ENCODE measurements at places on chromosomes 5 and 9. TPM values are rescaled to one million over a fixed set of nuclear protein-coding genes. Genes with fewer than 3 reads are reported as not detected.

GRCh38 chr5:9269014-9269413, 276.9 kb downstream of the SEMA5A start:
- no peaks in the 10 kb centered on the region for H3K4me1 ChIP-seq
- H3K36me3 ChIP-seq: no peaks in the 10 kb centered on the region
- no peak overlapping the region for H3K4me3 ChIP-seq
- H3K27me3 ChIP-seq: no peaks in the 10 kb centered on the region
- no peak overlapping the region for H3K27ac ChIP-seq

DNA sequence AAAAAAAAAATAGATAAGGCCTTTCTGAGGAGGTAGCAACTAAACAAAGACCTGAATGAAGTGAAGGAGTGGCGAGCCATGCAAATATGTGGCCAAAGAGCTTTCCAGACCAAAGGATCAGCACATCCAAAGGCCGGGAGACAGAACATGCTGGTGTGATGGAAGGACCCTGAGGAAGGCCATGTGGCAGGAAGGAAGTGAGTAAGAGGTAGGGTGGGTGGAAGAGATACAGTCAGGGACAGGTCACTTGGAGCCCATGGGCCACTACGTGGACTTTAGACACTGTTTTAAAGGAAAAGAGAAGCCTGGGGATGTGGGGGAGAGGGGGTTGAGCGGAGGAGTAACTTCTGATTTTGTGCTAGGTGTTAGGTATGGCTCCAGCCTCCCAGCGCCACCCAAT, 31.3 kb downstream of the SPRY4 start:
- no peaks in the 10 kb centered on the region for H3K4me1 ChIP-seq
- no peak for DNase-seq
- no peaks in the 10 kb centered on the region for H3K36me3 ChIP-seq
- H3K27me3 ChIP-seq: no peaks in the 10 kb centered on the region
- H3K4me3 ChIP-seq: no peak overlapping the region

The OBP2B gene
- total RNA-seq: not detected

The BSPRY gene
- total RNA-seq: 27.9 TPM

- no peak for DNase-seq
- H3K4me3 ChIP-seq: no peak overlapping the region
- H3K4me1 ChIP-seq: no peaks in the 10 kb centered on the region
- no peaks in the 10 kb centered on the region for H3K27me3 ChIP-seq
Observed at GRCh38 chr5:37533851-37534250, 154.7 kb downstream of the WDR70 start.

DNA sequence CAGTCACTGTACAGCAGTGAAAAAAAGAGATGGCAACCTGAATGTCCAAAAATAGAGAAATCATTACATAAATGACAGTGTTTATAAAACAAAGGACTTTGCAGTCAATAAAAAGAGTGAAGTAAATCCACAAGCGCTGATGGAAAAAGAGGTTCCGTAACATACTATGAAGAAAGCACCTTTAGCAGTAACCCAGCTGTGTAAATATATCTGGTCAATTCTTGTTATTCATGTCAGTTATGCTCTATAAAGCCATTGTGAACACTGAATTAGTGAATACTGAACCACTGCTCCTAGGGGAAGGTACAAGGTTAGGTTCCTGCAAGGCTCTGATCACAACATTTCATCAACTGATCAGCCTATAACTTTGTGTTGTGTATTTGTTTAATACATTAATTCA, 39.5 kb downstream of the CCNJL start:
- no peak for DNase-seq
- no peak overlapping the region for H3K4me3 ChIP-seq
- H3K4me1 ChIP-seq: peaks cover 15% of the 10 kb centered on the region
- no peaks in the 10 kb centered on the region for H3K36me3 ChIP-seq
- H3K27ac ChIP-seq: no peak overlapping the region

DNA sequence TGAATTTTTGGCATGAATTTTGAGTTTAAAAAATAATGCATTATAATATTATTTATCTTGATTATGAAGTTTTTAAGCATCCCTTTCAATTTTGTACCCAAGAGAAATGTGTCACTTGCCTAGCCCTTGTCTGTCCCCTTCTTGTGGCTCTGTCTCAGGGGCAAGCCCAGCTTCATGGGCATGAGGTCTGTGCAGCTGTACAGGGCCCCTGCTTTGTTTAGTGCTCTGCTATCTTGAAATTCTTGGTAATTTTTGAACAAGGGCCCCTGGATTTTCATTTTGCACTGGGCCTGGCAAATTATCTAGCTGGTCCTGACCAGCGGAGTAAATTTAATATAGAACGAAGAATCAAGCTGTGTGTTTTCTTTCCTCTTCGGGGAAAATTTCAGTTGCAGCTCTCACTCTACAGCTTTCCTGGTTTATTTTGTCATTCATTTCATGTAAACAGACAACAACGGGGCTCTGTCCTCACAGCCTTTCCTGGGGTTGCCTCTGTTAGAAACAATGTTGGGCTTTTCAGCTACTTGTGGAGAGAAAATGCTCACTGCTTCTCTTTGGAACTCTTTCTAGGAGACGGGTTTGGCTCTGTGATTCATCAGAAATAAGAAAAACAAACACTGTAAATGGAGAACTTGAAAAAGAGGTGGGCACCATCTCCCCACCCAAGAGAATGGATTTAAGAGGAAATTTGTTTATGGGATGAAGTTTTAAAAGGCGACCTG, 41.1 kb downstream of the LIX1 start:
- no peaks in the 10 kb centered on the region for H3K36me3 ChIP-seq
- H3K4me3 ChIP-seq: no peak overlapping the region
- H3K27ac ChIP-seq: no peak overlapping the region
- no peaks in the 10 kb centered on the region for H3K4me1 ChIP-seq

- H3K4me3 ChIP-seq: no peak overlapping the region
- H3K36me3 ChIP-seq: no peaks in the 10 kb centered on the region
- no peak for DNase-seq
- no peaks in the 10 kb centered on the region for H3K4me1 ChIP-seq
- H3K27me3 ChIP-seq: no peaks in the 10 kb centered on the region
Observed at GRCh38 chr5:147913786-147914185, 7.4 kb upstream of the C5orf46 start.

- H3K36me3 ChIP-seq: no peaks in the 10 kb centered on the region
- H3K27me3 ChIP-seq: no peaks in the 10 kb centered on the region
- DNase-seq: no peak
- H3K4me1 ChIP-seq: no peaks in the 10 kb centered on the region
- H3K27ac ChIP-seq: no peak overlapping the region
- H3K4me3 ChIP-seq: no peak overlapping the region
Observed at GRCh38 chr9:133930046-133930681, 62.0 kb downstream of the VAV2 start.

DNA sequence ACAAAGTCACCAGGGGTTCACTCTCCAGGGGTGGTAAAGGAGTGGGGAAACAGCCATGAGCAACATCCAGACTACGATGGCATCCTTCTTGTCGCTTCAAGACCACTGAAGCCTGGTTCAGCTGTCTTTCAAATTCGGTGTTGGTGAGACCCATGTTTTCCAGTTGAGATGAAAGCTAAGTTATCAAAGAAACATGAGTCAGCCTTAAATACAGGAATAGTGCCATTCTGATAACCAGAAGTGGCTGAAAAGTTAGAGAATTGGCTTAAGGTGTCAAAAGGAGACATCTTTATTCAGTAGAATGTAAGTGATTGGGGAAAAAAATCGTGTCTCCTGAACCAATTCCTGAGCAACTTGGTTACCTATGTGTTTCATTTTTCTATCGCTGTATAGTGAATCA, 7.0 kb upstream of the CARD19 start:
- no peaks in the 10 kb centered on the region for H3K4me1 ChIP-seq
- H3K4me3 ChIP-seq: no peak overlapping the region
- no peak overlapping the region for H3K27ac ChIP-seq
- no peaks in the 10 kb centered on the region for H3K27me3 ChIP-seq
- no peak for DNase-seq

DNA sequence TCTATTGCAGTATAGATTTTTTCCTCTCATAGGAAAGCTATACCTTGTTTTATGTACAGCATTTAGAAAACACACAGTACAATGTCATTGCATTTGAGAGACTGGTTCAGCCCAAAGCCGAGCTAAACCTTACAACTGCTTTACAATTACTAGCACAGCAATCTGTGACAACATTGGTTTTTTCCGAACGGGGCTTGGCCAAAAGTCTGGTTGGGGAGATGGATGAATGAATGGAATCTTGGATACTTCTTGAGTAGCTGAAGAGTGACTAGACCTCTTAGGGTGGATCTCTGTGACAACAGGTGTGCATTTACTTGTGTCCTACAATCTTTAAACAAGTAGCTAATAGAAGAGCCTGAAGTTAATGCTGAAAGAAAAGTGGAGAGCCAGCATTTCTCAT, 1.2 kb downstream of the SGCD start:
- DNase-seq: no peak
- no peak overlapping the region for H3K4me3 ChIP-seq
- H3K4me1 ChIP-seq: no peaks in the 10 kb centered on the region
- H3K27ac ChIP-seq: no peak overlapping the region
- no peaks in the 10 kb centered on the region for H3K36me3 ChIP-seq
- no peaks in the 10 kb centered on the region for H3K27me3 ChIP-seq

DNA sequence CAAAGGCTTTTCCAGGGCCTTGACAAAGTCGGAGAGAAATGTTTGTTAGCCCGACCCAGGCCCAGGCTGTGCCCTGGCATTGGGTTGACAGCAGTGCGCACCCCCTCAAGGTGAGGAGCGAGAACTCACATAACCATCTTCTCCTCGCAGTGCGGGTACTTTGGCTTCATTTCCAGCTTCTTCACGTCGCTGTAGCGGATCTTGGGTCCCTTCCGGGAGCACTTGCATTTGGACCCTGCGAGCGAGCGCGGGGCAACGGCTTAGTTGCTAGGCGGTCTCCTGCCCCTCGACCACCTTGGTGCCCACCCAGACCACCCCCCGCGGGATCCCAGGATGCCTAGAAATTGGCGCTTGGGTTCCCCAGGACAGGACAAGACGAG, 496 bp downstream of the CXCL14 start:
- H3K27me3 ChIP-seq: no peaks in the 10 kb centered on the region
- H3K4me1 ChIP-seq: no peaks in the 10 kb centered on the region
- H3K27ac ChIP-seq: peak overlapping the region; percentile 74
- DNase-seq: no peak
- H3K4me3 ChIP-seq: peak overlapping the region; percentile 69

DNA sequence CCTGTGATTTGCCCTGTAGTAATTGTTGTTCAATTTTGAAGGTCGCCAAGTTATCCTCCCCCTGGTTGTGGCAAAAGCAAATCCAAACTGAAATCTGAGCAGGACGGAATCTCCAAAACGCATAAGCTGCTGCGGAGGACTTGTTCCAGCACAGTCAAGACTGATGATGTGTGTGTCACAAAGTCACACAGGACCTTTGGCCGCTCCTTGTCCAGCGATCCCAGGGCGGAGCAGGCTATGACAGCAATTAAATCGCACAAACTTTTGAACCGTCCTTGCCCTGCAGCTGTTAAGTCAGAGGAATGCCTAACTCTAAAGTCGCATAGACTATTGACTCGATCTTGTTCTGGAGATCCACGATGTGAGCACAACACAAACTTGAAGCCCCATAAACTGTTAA, 128.4 kb downstream of the PARP8 start:
- no peaks in the 10 kb centered on the region for H3K36me3 ChIP-seq
- H3K4me3 ChIP-seq: no peak overlapping the region
- H3K27ac ChIP-seq: no peak overlapping the region
- H3K27me3 ChIP-seq: no peaks in the 10 kb centered on the region
- DNase-seq: no peak
- H3K4me1 ChIP-seq: no peaks in the 10 kb centered on the region

Measured in breast epithelium (tissue), 4 donors.